ENCODE measurements at places on chromosomes 1 and 21.
A peak's percentile ranks its signal among the peaks of the same experiment; 100 is the strongest.

DNA sequence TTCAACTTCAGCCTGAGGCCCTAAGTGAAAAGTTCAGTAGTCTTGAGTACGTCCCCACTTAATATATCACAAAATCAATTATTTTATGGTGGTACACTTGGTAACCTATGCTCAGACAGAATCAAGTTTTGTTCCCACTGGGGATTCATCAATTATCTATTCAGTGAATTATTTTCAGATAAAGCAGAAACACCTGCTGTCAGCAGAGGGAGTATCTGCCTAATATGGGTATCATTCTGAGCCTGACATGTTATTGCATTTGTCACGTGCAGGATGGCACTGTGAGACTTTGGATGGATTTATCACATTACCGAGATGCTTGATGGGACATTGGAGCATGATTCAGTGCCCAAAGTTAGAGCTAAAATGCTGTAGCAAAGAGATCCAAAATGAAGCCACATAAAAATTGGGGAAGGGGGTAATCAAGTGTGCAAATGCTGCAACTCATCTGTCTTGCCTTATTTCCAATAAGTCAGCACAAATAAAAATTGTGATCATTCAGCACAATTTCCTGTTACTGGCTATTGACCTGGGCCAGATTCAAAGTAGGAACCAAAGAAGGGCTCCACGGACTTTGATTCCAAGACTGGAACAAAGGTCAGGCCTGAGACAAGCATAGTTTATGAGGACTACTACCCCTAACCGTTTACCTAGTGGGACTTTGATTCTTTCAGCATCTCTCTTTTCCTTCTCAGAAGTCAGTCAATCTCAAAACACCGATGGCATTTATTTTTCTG lies 657.6 kb downstream of the LMO4 start:
- DNase-seq, result no peak

- DNase-seq, result no peak
These were observed 137.8 kb downstream of the NUF2 start for GRCh38 chr1:163459539-163459938.

DNA sequence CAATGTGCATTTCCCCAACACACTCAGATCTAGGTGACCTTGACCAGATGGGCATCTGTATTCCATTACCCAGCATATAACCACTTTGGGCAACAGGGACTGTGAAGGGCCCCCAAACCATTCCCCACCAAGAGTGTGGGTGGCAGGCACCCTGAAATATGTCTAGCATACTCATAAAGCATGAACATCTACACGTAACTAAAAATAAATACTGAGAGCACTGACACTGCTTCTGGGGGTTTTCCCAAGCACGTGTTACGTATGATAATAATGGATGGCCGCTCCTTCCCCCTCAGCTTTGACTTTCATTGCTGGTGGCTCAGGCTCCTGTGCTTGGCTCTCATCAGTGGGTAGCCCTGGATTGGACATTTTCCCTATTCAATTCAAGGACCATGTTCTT lies 39.1 kb downstream of the IGSF3 start:
- no peak for DNase-seq

DNA sequence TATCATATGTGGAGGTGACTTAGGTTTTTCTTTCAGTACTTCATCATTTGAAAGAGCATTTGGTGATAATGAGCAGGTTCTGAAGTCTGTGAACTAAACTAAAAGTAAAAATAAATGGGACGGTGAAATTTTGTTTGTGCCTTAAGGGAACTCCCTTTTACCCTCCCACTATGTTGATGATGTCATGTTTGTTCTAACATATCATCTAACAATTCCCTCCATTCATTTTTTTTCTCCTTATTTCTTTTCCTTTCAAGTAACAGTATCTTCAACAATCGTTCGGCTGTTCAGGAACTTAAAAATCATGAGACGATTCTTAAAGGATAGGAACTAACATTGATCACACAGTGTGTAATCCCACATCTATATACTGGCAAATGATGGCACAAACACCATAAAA lies 30.0 kb upstream of the IRF2BP2 start:
- no peak for DNase-seq

DNA sequence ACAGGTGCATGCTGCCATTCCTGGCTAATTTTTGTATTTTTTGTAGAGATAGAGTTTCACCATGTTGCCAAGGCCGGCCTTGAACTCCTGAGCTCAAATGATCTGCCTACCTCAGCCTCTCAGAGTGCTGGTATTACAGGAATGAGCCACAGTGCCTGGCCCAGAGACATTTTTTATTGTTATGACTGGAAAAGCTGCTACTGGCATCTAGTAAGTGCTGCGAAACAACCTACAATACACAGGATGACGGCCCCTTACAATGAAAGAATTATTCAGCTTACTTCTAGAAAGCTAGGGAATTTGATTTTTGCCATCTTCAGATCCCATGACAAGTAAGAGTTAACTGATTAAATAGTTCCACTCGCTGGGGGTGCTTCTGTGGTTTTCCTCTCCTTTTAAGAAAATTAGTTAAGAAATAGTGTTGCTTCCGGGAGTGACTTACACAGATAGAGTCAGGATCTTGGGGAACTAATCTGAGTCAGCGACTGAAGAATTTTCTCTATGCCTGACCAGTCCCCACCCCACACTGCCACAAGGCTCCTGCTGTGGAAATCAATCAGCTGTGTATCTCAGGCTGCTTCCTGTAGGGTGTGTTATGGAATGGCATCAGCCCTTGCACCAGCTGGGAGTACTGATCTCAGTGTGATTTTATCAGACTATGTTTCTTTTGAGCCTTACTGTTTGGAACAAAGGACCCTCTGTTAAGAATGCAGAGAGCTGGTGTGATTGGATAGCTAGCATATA lies 93.0 kb upstream of the BMP8A start:
- DNase-seq, result peak; percentile 88

- DNase-seq, result no peak
These were observed 83.4 kb upstream of the TRABD2B start for GRCh38 chr1:48080331-48081255.

DNA sequence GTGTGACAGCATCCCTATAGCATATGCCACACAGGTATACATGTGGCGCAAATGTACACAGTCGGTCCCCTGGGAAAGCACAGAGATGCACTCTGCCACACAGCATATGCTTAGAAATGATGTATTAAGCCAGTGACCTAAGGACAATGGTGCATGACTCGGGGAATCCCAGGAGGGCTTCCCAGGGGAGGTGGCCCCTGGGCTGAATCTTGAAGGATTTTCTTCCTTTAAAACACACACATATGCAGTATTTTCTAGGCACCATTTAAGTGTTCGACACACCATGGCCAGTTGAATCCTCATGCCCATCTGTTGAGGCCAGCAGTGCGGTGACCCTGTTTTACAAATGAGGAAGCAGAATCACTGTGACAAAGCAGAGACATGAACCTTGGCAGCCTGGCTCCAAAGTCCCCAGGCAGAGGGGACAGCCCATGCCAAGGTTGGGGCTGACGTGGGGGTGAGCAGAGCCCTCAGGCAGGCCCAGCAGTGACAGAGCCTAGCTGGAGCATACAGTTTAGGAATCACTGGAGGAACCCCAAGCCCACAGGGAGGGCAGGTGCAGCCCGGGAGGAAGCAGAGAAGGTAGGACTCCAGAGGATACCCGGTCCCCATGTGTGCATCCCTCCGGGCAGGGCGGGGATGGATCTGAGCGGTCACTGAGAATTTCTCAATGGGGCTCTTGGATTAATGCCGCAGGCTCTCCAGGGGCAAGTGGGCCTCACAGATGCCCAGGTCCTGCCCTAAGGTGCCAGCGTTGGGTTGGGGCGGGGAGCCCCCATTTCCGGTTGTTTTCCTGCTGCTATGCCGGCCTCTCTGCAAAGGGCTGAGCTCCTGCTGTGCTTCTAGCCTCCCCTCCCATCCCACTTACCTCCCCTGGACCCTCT lies 28.4 kb downstream of the WNT3A start:
- no peak for DNase-seq

GRCh38 chr1:7575041-7575400 lies 196.1 kb upstream of the VAMP3 start:
- no peak for DNase-seq
